ENCODE measurements at places on chromosomes 4 and X.

DNA sequence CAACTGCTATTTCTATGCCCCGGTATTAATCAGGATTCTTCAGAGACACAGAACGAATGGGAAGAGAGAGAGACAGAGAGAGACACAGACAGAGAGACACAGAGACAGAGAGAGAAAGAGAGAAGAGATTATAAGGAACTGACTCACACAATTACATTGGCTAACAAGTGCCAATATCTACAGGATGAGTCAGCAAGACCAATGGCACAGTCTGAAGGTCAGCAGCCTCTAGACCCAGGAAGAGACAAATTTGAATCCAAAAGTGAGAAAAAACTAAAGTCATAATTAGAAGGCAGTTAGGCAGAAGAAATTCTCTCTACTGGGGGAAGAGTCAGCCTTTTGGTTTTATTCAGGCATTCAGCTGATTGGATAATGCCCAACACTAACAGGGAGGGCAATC is 187.3 kb downstream of the MAB21L2 start:
- no peak for DNase-seq

- DNase-seq = no peak
Observed at GRCh38 chr4:183289688-183290087, 30.4 kb downstream of the CLDN22 start.

GRCh38 chr4:71474731-71475130 is 135.9 kb downstream of the SLC4A4 start:
- no peak for DNase-seq

DNA sequence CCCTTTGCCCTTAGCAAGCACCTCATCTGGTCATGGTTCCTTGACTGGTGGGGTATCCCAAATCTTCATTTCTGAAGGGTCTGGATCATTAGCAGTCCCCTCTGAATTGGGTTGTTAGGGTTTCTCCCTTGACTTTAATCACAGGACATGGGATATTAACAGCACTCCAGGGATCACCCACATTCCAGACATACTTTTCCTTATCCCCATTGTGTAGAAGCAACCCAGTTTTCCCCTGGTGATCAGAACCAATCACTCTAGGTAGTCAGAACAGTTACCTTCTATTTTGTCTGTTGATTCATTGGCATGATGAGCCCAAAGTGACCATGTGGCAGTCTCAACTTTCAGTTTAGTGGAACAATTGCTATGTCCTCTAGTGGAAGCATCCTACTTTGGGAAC is 29.1 kb upstream of the GRSF1 start:
- DNase-seq = no peak

GRCh38 chr4:69056921-69057550 is 39.2 kb upstream of the UGT2B7 start:
- DNase-seq = no peak

- no peak for DNase-seq
Observed at GRCh38 chr4:86338521-86338920, 21.3 kb downstream of the MAPK10 start.

- DNase-seq = no peak
Observed at GRCh38 chrX:129782706-129783105, 3.0 kb downstream of the SASH3 start.

DNA sequence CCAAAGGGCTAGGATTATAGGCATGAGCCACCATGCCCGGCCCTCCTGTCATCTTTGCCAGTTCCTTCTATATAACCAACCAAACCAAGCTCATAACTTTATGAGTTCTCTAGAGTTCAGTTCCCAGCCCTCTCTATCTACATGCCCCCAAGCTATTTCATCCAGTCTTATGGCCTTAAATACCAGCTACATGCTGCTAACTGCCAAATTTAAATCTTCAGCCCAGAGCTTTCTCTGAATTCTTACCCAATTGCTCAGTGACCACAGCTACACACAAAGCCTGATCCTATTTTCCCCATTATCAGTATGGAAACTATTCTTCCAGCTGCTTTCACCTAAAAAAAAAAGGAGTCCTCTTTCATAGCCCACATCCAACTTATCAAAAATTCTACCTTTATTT is 23.1 kb downstream of the TMEM184C start:
- no peak for DNase-seq

DNA sequence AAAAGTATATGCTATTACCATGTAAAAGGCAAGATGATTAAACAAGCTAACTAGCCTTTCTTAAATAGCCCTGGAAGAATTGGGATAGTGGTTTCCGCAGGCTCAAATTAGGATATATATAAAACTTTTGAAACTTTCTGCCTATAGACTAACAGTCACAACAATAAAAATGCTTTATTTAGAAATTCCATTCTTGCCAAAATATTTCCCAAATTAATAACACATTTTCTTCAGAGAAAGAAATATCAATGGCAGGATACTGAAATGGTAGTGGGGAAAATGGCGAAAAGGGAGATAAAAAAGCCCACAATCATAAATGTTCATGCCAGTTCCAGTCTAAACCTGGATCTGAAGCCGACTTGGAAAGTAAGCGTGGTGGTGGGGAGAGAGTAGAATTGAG is 56.0 kb downstream of the MAD2L1 start:
- no peak for DNase-seq

DNA sequence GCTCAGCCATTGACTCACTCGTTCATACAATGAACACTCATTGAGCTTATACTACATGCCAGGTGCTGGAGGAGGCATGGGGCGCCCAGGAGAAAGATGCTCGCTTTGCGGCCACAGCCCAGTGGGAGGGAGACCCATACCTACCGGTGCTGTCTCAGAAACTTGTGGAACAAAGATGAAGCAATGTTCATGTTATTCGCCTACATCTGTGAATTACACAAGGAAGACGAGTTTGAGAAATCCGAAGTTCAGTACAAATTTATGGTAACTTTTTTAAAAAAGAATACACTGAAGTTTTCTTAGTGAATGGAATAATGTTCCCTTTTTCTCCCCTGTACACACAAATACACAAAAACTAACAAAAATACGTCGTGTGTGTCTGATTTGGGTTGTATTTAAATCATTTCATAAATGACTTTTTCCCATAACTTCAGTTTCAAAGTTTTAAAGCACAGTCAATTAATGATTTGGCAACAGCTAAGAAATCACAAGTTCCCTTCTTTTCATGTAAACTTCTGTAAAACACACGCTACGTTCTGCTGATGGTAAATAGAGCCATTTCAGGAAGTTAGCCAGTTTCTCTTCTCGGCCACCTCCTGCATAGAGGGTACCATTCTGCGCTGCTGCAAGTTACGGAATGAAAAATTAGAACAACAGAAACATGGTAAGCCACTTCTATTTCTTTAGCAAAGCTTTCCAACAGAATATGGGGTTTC is at the start of gene TLR8:
Gene TLR8, plus strand, starts transcription at position 575 of the 716 bp plus-strand sequence. Its CDS starts 87 bp downstream, at position 662.
- DNase-seq = no peak

- peak; percentile 22 for DNase-seq
Observed at GRCh38 chr4:80365928-80366327, 30.4 kb downstream of the CFAP299 start.

GRCh38 chr4:187606581-187606980 is 389.0 kb upstream of the ZFP42 start:
- DNase-seq = no peak

DNA sequence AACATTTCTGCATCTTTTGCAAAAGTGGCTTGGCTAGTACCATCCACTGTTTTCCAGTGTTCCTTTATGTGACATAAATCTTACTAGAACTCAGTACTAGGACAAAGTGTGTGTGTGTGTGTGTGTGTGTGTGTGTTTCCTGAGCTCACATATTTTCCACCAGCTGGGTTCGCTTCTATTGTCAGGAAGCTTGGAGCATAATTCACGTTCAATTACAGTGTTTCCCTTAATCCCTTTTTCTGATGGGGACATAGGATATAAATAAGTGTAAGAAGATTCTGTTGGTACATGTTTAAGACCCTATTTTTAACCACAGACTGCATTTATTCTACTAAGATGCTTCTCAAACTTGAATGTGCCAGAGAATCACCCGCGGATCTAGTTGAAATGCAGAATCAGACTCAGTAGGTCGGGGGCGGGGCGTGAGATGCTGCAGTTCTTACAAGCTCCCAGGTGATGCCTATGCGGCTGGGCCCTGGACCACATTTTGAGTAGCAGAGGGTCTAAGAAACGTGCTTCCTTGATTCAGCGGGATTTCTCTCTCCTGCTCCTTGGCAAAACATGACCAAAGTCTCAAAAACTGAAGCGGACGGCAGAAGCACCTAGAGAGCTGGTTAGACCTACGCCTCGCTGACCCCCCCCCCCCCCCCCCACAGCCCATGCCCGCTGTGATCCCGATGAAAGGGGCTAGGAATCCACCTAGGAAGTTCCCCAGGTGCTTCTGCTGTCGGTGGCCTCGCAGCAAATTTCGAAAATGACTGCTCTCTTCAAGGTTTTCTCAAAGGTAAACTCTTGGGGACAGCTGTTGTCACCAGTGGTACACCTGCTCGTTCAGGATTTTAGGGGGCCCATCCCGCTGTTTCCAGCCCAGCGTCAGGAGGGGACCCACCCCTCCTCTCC is 797 bp downstream of the CD99L2 start:
- DNase-seq = peak; percentile 40

DNA sequence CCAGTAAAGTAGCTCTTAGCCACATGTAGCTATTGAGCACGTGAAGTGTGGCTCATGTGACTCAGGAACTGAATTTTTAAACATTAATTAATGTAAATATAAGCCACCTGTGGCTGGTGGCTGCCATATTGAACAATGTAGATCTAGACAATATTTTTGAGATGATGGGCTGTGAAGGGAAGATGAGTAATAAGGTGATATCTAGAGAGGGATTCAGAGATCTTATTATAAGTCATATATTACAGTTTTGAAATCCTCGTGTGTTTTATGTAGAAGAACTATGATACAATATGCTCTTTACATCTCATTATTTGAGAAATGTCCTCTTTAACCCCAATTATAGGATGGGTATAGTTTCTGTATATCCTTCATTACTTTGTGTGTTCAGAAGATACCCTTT is 5.6 kb downstream of the GAR1 start:
- DNase-seq = no peak

DNA sequence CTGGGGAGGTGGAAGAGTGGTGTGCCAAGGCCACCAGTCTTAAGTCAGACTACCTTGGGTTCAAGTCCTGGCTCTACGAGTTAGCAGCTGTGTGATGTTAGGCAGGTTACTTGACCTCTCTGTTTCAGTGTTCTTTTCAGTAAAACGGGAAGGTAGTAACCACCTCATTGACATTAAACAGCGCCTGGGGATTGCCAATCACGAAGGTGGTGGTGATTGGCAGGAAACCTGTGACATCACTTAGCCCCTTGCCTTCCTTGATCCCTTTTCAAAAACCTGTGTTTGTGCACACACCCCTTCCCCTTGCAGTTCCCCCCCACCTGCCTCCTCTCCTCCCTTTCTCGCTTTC is 7.6 kb downstream of the KLF3 start:
- no peak for DNase-seq
